ENCODE measurements at places on chromosomes 2 and 18. TPM values are rescaled to one million over a fixed set of nuclear protein-coding genes. Genes with fewer than 3 reads are reported as not detected.

Gene MYO7B
- polyA plus RNA-seq: not detected

Gene C2orf80
- not detected for polyA plus RNA-seq

Gene LGALSL
- 5.7 TPM for polyA plus RNA-seq

Gene ABHD1
- polyA plus RNA-seq: 0.10 TPM

Gene HSBP1L1
- polyA plus RNA-seq: 16.3 TPM

Gene LYG2
- polyA plus RNA-seq: not detected

Gene RTP5
- not detected for polyA plus RNA-seq

Gene ALPP
- not detected for polyA plus RNA-seq

DNA sequence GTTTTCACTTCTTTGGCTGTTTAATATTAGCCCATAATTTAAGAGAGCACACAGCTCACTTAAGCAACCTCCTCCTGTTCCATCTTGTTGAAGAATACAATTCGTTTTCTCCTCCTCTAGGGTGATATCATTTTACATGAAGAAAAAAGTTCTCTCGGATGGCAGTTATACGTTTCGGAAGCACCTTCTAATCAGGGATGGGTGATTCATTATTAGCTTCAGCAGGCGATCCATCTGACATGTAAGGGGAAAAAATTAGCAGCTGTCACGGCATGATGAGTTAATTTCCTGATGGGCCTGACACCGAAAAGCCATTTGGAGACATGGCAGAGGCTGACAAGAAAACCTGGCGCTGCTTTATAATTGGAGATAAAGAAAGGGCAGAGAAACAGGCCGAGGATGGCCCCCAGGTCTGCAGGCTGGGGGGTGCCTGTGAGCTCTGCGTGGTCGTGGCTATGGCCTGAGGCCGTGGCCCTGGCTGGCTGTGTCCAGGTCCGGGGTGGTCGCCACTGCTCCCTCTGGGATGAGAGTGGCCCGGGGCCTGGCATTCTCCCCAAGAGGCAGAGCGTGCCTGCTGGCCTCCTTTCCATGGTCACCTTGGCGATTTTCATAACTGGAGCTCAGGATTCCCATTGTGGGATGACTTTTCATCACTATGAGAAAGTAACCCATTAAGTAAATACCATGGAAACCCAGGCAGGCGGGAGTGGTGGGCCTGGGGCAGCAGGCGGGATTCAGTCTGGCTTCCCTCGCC, 140.1 kb downstream of the PTGR3 start:
- H3K4me1 ChIP-seq: no peaks in the 10 kb centered on the region
- H3K36me3 ChIP-seq: peaks cover 2% of the 10 kb centered on the region
- no peak for DNase-seq
- H3K4me3 ChIP-seq: no peak overlapping the region

GRCh38 chr2:213232649-213233437, 51.4 kb upstream of the SPAG16 start:
- H3K27ac ChIP-seq: no peak overlapping the region
- H3K27me3 ChIP-seq: no peaks in the 10 kb centered on the region
- no peak overlapping the region for H3K4me3 ChIP-seq
- H3K4me1 ChIP-seq: peaks cover 2% of the 10 kb centered on the region

- H3K27ac ChIP-seq: no peak overlapping the region
- DNase-seq: peak; percentile 27
- no peaks in the 10 kb centered on the region for H3K36me3 ChIP-seq
- no peak overlapping the region for H3K4me3 ChIP-seq
- H3K27me3 ChIP-seq: no peaks in the 10 kb centered on the region
These were observed 17.3 kb upstream of the GTF2A1L start for GRCh38 chr2:48600204-48600813.

DNA sequence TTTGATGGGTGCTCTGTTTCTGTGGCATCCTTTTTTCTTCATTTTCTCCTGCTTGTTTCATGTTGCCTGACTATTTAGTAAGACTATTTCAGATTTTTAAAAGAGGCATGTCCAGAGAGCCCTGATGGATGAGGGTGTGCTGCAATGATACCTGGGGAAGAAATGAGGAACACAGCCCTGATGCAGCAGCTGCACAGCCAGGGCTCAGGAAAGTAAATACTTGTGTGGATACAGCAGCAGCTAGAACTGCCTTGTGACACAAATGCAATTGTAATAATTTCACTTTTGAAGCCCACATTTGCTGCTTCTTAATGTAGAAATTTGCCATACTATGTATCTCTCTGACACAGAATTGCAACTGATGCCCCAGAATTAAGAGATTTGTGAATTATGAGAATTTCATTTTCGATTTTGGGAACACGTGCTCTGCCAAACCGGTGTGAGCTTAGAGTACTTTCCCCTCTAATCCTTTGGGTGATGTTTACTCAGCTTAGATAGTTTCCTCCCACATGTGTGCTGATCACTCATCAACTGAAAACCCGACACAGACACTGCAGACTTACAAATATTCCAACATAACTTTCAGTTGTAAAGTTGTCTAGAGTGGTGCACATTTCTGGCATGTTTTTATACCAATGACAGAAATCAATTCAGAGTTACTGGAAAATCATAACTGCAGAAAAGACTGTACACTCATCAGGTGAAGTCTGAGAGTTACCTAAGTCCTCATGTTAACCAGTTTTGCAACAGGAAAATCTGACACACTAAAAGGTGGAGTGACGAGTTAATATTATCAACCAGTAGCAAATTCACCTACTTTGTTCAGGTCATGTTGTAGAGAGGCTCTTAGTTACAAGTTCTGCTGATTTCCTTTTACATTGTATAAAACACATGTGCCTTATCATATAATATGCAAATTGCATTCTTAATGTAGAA, 383.4 kb downstream of the CBLN2 start:
- DNase-seq: no peak
- H3K4me3 ChIP-seq: no peak overlapping the region
- H3K36me3 ChIP-seq: no peaks in the 10 kb centered on the region
- H3K27ac ChIP-seq: no peak overlapping the region

DNA sequence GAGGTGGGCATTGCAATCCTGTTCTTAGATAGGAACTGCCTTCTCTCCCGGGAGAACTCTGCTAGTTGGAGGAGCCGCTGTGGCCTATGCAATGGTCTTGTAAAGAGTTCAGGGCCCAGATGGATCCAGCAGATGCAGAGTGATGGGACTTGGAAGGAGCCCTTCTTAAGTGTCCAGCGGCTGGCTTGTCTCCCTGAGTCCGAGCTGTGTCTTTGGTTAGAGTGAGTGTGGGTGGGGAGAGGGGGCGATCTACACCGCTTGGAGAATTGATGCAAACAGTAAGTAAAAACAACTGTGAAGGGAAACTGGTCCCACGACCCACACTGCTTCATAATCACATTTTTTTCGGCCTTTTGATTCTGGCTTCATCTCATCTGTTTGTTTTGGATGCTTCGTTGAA, 89.8 kb upstream of the CYRIA start:
- DNase-seq: no peak
- H3K27me3 ChIP-seq: no peaks in the 10 kb centered on the region
- H3K4me3 ChIP-seq: no peak overlapping the region

DNA sequence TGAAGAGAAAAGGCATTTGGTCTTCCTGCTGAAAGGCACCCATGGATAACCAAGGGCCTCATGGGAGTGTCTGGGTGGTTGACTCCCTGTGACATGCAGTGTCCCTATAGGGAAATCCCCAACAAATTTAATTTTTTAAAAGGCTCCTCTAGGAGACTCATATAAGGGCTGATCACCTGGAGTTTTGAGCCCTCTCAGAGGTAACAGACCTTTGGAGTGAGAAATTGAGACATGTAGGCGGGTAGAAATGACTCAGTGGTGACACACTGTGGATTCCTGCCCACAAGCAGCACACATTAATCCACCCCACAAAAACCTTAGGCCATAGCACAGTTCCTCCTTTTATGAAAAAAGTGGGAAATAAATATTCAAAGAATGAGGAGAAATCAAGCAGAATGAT, 557.0 kb upstream of the CNTNAP5 start:
- H3K36me3 ChIP-seq: no peaks in the 10 kb centered on the region
- DNase-seq: no peak
- H3K4me3 ChIP-seq: no peak overlapping the region
- no peak overlapping the region for H3K27ac ChIP-seq
- no peaks in the 10 kb centered on the region for H3K4me1 ChIP-seq
- H3K27me3 ChIP-seq: no peaks in the 10 kb centered on the region

DNA sequence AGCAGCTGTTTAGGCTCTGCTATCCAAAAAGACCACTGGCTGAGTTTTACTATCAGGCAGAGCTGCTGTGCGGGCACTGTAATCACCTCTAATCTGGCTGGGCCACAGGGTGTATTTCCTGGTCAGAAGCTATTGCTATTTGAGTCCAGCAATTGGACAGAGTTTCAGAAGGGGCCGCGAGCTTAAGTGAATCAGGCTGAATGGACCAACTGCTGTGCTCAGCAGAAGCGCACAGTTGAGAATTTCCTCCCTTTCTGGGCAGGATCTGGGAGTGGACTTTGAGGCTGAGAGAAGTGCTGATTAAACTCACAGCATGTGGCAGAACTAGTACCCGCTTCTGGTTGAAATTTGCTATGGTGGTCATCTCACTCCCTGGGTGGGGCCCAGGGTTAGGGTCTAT, 251.8 kb downstream of the INSIG2 start:
- no peak overlapping the region for H3K27ac ChIP-seq
- no peaks in the 10 kb centered on the region for H3K27me3 ChIP-seq
- H3K4me1 ChIP-seq: no peaks in the 10 kb centered on the region
- no peaks in the 10 kb centered on the region for H3K36me3 ChIP-seq

- H3K36me3 ChIP-seq: no peaks in the 10 kb centered on the region
- H3K4me3 ChIP-seq: no peak overlapping the region
- H3K27me3 ChIP-seq: no peaks in the 10 kb centered on the region
- no peak for DNase-seq
These were observed 149.0 kb downstream of the QPCT start for GRCh38 chr2:37493425-37493824.

GRCh38 chr2:201644001-201644400, 698 bp upstream of the TMEM237 start:
- peak; percentile 32 for DNase-seq
- H3K4me3 ChIP-seq: peak overlapping the region; percentile 89
- H3K27ac ChIP-seq: peak overlapping the region; percentile 97
- H3K36me3 ChIP-seq: no peaks in the 10 kb centered on the region
